Amygdala (tissue), 56 donors: ENCODE measurements at places on chromosomes 2 and 18.

DNA sequence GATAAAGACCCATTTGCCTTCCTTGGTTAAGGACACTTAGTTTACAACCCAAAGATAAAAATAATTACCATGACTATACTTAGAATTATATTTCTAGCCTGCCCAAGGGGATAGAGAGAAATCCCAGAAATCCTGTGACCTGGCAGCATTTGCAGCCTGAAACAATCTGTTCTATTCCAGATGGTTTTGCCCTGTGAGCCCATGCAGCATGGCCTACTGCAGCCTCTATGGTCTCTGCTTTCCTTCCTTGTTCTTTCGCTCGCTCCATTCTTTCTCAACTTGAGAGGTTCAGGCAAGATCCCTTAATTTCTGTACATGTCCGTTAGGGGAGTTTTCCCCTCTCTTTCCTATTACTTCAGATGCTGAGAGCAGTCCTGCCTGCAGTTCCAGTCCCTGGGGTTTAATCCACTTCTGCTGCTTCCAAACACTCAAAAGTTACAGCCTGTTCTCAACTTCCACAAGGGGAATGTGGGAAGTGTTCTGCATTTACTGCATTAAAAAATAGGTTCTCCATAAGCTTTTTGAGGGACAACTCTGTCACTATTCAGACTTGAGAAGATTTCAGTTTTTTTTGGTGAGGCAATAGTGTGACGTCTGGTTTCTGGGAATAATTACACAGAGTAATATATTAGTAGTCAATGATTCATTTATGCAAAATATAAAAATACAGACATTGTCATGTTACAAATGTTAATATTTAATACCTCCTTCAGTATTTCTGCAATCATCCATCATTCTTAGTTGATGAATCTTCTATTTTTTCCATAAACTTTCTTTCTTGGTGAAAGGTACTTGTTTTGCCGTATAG, 80.3 kb downstream of the CDCA7 start:
- DNase-seq, result no peak

GRCh38 chr2:49102146-49102545, 52.2 kb downstream of the FSHR start:
- no peak for DNase-seq

GRCh38 chr2:58834404-58834803, 593.3 kb upstream of the FANCL start:
- DNase-seq, result no peak

GRCh38 chr18:33916200-33916599, 308.5 kb downstream of the NOL4 start:
- DNase-seq, result no peak

DNA sequence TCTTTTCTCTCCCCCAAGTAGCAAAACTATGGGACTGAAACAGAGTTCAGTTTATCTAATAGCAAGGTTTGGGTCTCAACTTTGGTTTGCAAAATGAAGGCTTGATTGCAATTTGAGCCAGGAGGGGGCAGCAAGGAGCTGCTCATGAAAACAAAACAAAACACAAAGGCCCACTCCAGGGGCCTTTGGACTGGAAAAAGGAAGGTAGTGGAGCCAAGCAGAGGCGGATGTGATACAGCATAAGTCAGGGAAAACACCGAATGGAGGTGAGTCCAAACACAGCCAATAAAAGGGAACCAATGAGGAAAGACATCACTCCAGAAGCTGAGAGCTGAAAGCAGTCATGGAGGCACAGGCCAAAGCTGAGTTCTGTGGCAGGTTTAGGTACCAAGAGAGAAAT, 799.7 kb upstream of the ACVR2A start:
- DNase-seq, result no peak

DNA sequence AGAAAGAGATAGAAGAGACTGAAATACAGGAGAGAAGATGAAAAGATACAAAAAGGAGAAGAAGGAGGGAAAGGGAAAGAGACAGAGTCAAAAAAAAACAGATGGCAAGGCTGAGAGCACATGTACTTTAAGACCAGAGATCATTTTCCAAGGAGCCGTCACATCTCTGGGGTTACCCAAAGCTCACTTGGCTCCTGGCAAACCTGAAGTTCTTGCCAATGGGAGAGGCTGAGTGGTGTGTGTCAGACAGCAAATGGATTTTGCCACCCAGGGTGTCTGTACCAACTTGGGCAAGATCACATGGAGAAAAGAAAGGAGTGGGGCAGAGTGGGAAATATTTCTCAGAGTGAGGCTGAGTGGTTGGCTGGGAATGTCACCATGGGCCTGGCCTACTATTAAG, 219.3 kb upstream of the TNP1 start:
- DNase-seq, result no peak

DNA sequence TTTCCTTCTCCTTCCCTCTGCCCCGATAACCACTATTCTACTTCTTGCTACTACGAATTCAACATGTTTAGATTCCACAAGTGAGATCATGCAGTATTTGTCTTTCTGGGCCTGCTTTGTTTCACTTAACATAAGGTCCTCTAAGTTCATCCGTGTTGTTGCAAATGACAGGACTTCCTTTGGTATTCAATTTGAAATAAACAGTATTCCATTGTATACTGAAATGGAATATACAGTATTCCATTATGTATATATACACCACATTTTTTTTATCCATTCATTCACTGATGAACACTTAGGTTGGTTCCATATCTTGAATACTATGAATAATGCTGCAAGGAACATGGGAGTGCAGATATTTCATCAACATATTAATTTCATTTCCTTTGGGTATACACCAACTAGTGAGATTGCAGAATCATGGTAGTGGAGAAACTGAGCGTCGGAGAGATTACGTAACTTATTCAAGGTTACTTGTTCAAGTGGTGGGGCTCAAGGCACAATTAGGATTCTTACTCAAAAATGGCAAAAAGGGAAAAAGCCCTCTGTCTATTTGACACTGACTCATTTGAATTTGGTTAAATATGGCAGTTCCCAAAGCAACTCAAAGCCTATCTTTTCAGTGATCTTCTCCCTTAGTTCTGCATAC, 85.1 kb downstream of the CHN1 start:
- DNase-seq, result no peak

DNA sequence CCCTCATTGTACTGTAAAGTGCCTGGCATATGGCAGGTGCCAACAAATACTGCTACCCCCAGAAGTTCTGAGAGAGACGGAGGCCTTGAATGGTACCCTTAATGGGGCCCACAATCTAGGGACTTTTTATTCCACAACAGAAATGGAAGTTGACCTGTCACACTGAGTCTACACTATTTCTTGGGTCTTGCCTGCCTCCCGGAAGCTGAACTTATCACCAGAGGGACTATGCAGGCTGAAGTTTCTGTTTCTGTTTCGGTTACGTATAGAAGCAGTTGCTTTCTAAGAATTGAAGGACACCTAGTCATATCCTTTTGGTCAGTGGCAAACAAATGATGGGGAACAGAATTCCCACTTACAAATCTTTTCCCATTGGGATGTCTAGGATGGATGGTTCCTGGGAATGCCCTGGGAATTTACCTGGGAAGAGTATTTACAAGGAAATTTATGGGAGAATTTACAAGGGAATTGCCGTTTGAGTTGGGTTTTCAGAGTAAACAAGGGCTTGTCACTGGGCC, 74.2 kb downstream of the HS1BP3 start:
- no peak for DNase-seq

DNA sequence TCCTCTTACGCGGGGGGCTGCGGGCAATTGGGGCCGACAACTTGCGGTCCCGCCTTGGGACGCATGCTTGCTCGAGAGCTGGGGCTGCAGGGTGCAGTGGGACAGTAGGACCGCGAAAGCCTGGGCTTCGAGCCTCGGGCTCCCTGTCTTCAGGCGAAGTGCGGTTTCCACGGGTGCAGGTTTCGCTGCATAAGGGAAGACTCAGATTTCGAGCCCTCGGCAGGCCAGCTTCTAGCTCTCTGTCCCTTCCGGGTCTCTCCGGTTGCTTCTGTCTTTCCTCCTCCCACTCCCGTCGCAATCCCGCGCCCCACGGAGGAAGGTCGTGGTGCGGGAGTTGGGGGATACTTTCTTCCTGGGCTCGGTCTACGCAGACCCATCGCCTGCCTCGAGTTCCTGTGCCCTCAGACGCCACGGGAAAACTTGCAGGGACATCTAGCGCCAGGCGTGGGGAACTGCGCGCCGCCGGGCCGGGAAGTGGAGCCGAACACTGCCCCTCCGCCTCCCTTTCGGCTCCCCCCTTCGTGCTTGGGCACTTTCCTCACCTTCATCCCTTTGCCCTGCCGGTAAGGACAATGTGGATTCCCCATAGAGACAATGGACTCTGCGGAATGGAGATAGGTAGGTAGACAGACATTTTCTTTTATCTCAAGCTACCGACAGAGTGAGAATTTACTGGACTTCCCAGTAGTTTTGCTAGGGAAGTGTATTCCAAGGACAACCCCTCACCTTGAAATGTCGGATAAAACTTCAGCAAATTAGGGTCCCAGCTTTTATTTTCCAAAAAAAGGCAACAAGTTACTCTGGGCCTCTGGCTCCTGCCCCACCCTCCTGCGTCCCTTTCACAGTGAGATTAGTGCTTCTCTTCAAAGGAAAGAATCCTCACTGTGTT, 4.2 kb upstream of the HOXD13 start:
- no peak for DNase-seq

DNA sequence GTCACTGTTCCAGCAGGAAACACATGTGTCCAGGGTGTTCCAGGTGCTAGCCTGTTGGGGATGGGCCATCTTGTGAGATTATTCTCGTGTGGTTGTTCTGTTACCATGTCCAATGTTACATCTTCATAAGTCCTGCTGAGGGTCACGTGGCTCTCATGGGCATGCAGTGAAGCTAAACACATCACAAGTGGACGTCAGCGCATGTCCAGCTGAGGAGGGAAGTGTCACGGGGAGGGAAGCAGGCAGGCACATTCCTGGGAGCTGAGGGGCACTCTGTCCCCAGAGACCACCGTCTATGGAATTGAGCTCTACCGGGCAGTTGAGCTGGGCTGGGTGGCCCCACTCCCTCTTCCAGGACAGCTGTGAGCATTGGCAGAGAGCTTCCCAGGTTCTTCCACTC, 155.3 kb upstream of the TWIST2 start:
- DNase-seq, result no peak

DNA sequence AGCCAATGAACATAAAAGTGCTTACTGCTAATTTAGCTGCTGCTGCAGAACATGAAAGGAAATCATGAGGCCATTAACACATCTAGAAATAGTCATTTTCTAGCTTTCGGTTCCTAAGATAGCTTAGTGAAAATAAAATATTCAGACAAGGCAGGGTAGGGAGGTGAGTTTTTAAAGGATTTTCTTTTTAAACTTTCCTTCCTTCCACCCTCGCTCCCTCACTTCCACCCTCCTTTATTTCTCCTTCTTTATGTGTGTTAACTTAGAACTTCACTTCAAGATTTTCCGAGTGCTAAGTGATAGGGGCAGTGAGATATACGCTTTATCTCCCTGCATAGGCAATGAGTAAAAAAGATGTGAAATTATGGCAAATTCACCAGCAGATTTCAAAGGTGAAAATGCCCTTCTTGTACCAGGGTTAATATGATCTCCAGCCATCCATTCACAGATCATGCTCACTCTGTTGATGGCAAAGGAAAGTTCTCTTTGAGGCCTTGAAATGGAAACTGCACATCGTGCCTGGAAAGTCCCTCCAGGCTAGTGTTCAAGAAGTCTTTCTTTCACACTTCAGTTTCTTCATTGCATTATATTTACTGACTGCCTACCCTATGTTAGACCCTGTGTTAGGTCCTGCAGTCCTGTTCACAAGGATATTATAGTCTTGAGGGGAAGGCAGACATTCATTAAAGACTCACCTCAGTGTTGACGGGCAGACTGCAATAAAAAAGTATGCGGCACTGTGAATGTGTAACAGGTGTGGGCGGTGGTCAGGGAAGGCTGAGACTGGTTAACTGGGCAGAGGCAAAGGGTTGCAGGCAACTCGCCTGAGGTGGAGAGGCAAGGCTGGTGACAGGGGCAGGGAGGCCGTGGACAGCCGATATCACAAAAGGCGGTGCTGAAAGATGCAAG, 200.8 kb downstream of the PLCL1 start:
- DNase-seq, result no peak

DNA sequence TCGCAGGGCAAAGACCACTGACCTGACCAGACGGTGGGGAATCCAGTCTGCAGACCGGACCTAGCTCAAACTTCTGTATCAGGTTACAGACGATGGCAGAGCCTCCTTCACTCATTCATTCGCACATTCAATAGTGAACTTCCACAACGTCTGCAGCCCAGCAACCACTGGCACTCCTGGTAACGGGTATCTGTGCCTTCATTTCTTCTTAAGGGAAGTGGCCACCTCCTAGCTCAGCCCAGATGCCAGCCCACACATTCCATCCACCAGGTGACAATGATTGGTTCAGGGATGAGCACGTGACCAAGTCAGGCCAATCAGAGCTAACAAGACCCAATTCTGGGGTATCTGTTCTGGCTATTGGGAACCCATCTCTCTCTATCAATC, 15.9 kb upstream of the ARMC9 start:
- no peak for DNase-seq
